IMR-90 (cell line): ENCODE measurements at places on chromosomes 11 and 22.

DNA sequence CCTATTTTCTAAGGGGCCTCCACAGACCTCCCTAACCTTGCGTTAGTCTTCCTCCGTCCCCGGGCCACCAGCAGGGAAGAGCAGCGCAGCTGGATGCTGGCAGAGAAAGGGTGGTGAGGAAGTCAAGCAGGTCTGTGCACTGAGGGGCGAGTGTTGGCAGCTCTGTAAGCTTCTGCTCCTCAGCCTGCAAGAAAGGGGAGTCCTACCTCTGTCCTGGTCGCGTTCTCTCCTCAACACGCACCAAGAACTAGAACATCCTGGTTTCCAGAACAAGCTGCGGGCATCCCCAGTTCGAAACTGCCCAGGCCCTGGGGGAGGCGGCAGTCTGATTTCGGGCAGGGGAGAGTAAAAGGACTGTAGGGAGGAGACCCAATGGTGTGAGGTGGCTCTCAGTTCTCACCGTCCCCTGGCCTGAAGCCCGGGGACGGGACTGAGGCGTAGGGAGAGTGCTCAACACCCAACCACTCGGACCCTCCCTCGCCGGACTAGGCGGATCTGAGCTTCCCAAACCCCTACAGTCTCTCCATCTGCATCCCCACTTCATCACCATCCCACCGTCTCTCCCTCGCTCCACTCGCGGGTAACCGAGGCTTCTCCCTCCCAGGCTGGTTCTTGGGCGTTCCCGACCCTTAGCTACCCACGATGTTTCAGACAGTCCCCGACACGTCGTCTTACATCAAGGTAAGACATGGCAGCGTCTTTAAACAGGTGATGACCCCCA, 7.7 kb upstream of the FLI1 start:
- H3K4me1 ChIP-seq: peaks cover 2% of the 10 kb centered on the region
- H3K27me3 ChIP-seq: peaks cover 98% of the 10 kb centered on the region
- no peaks in the 10 kb centered on the region for H3K36me3 ChIP-seq
- H3K27ac ChIP-seq: no peak overlapping the region
- no peak overlapping the region for H3K4me3 ChIP-seq
- DNase-seq: no peak

DNA sequence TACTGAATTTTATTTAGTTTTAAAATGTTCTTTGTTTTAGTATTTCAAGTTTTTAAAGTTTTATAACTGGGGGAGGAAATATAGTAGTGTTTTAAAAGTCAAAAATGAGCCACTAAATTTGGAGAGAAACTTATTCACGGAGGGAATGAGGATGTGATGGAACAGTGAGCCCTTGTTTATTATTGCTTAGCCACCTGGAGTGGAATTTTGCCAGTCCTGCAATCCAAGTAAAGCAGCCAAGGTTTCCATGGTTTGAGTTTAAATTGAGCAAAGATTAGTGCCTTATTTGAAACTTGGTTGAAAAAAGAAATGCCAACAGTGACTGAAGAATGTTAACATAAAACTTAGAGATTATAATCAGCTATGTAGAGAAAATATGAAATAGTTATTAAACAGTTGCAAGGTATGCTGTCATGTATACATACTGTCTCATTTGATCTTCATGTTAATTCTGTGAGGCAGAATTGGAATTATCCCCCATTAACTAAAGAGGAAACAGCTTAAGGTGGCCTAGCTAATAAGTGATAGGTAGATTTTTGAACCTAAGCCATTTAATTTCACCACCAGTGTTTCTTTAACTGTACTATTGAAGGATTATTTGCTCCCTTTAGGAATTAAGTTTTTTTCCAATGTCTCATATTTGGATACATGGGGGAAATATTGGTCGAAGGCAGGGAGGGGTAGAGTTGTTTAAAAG, 36.4 kb downstream of the SWAP70 start:
- no peak overlapping the region for H3K27ac ChIP-seq
- peaks cover 8% of the 10 kb centered on the region for H3K36me3 ChIP-seq
- no peak overlapping the region for H3K4me3 ChIP-seq
- DNase-seq: no peak
- no peaks in the 10 kb centered on the region for H3K27me3 ChIP-seq

- DNase-seq: no peak
- no peaks in the 10 kb centered on the region for H3K27me3 ChIP-seq
- no peaks in the 10 kb centered on the region for H3K36me3 ChIP-seq
- no peak overlapping the region; the same call in 1 of the 2 replicates for H3K27ac ChIP-seq
These were observed 164.6 kb downstream of the ETS1 start for GRCh38 chr11:128422576-128423370.

DNA sequence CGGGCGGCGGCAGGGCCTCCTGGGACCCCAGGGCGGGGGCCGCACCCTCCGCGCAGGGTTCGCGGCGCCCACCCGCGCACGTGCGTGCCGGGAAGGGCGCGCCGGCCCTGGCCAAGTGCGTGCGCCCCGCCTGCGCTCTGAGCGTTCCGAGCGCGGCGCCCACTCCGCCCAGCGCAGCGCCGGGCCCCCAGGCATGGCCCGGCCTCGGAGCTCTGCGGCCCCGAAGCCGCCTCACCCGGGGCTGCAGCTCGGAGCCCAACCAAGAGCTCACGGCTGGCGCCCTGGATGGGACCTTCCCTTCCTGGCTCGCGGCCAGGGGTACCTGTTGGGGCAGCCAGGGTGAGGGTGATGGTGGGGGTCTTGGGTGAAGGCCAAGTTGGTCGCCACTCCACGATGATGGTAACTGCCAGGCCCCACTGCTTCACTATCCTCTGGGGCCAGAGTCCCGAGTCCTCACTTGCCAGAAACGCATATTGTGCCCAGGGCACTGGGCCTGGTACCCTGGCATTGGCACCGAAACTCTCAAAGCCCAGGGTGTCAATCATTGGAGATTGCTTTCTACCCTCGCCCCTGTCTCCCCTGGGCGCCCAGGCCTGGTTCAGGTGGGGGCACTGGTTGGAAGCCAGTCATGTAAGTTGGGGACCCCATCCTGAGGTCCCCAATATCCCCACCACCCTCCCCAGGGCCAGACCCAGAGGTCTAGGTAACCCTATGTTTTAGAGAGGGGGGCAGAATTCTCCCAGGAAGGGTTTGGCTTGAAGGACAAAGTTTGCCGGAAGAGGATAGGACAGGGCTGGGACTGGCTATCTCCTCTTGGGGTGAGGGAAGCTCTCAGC, 882 bp downstream of the ANO1 start:
- DNase-seq: no peak
- H3K27ac ChIP-seq: no peak overlapping the region; the same call in 1 of the 2 replicates
- H3K27me3 ChIP-seq: no peaks in the 10 kb centered on the region; the same call in 1 of the 2 replicates
- H3K4me3 ChIP-seq: peak overlapping the region; percentile 48

DNA sequence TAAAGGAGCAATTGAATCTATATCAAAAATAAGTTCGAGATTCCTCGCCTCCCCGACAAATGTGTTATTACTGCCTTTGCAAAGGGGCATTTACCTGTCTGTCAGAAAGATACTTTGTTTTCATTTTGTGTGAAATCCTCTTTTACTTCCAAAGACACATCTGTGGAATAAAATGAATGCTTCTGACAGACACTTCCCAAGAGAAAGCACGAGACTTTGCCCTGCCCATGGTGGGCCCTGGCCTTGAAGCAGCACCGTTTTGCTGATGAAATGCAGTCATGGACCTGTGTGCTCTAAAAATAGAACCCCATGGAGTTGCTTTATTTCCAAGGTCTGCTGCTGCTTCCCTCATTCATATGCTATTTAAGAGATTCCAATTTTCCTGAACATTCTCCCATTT, 85.9 kb upstream of the USP47 start:
- peaks cover 67% of the 10 kb centered on the region for H3K27me3 ChIP-seq
- no peak overlapping the region for H3K27ac ChIP-seq
- no peak for DNase-seq
- H3K4me3 ChIP-seq: no peak overlapping the region

- H3K27ac ChIP-seq: no peak overlapping the region
- DNase-seq: no peak
- no peak overlapping the region for H3K4me3 ChIP-seq
- no peaks in the 10 kb centered on the region for H3K27me3 ChIP-seq
These were observed 248.1 kb downstream of the CNTN5 start for GRCh38 chr11:99268886-99269285.

DNA sequence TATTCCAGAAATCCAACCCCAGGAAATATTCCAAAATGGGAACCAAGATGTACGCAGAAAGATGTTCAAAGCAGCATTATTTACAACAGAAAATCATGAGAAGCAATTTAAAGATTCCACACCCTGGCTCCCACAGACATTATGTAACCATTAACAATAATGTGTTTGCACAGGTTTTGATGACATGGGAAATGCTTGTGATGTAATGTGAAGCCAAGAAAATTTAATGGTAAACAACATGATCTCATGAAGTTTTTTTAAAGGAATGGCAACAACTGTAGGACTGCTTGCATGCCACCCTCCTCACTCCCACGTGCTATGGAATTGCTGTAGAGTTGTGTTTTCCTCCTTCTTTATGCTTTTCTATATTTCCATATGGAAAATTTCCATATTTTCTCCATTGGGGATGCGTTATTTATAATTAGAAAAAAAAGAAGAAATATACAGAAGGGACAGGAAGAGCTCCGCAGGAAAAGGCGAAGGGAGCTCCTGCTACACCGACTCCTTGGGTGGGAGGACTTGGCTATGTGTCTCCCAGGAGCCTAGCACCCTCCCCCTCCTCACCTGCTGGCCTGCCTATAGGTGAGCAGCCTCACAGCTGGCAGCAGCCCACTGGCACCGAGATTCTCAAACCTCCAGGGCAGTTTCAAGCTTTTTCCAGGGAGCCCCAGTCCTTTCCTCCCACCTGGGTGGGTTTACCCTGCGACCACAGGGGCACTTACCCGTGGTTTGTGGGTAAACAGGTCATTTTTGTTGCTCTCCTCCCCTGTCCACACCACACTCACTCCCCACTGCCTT, 20.9 kb downstream of the LRFN4 start:
- H3K27ac ChIP-seq: no peak overlapping the region
- no peaks in the 10 kb centered on the region for H3K36me3 ChIP-seq
- peak; percentile 75 for DNase-seq
- H3K27me3 ChIP-seq: no peaks in the 10 kb centered on the region
- H3K4me1 ChIP-seq: peaks cover 32% of the 10 kb centered on the region

- no peak overlapping the region for H3K4me3 ChIP-seq
- peaks cover 22% of the 10 kb centered on the region; the same call in 1 of the 2 replicates for H3K4me1 ChIP-seq
- DNase-seq: peak; percentile 56
- H3K36me3 ChIP-seq: no peaks in the 10 kb centered on the region
These were observed 223.8 kb downstream of the BLID start for GRCh38 chr11:121892131-121892681.

- H3K4me1 ChIP-seq: peaks cover 13% of the 10 kb centered on the region
- H3K4me3 ChIP-seq: no peak overlapping the region
- no peaks in the 10 kb centered on the region for H3K27me3 ChIP-seq
- peaks cover 4% of the 10 kb centered on the region; the same call in 1 of the 2 replicates for H3K36me3 ChIP-seq
- H3K27ac ChIP-seq: no peak overlapping the region
These were observed 65.9 kb downstream of the BLID start for GRCh38 chr11:122050021-122050690.

DNA sequence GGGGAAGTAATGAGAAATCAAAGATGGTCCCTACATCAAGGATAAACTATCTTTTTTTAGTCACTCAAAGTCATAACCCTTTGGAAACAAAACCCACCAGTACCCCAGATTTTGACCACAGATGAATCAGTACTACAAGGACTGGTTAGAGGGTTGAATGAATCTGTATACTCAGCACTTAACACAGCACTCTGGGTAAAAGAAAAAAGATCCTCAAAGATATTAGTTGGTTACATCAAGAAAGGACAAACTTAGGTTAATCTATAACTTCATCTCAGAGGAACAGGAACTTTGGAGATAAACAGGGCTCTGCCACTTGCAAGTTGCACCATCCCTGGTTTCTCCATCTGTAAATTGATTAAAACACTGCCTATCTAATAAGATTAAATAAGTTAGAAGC, 18.8 kb downstream of the SC5D start:
- H3K36me3 ChIP-seq: peaks cover 4% of the 10 kb centered on the region
- no peaks in the 10 kb centered on the region for H3K4me1 ChIP-seq
- no peak overlapping the region for H3K4me3 ChIP-seq
- H3K27ac ChIP-seq: no peak overlapping the region

DNA sequence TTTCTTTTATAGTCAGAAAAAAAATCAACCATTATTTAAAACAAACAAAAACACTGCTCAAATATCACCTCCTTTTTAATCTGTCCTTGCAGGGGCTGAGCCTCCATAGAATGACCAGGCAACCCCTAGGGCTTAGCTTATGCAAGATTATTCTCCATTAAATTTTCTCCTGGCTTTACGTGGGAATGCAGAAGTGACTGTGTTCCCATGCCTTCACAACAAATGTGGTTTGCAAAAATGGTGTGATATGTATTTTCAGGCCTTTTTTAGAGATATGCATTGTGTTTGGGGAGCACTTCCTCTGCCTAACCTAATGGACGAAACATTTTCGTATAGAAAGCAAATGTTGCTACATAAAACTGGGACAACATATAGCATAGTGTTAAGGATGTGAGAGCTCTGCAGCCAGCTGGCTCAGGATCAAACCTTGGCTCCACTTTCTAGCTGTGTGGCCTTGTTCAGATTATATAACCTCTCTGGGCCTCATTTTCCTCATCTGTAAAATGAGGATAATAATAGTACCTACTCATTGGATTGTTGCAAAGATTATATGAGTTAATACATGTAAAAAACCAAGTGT, 82.6 kb downstream of the PARVA start:
- no peak overlapping the region for H3K4me3 ChIP-seq
- peak; percentile 27 for DNase-seq
- no peaks in the 10 kb centered on the region for H3K27me3 ChIP-seq
- H3K4me1 ChIP-seq: peaks cover 35% of the 10 kb centered on the region
- H3K36me3 ChIP-seq: peaks cover 5% of the 10 kb centered on the region; the same call in 1 of the 2 replicates
- no peak overlapping the region for H3K27ac ChIP-seq

DNA sequence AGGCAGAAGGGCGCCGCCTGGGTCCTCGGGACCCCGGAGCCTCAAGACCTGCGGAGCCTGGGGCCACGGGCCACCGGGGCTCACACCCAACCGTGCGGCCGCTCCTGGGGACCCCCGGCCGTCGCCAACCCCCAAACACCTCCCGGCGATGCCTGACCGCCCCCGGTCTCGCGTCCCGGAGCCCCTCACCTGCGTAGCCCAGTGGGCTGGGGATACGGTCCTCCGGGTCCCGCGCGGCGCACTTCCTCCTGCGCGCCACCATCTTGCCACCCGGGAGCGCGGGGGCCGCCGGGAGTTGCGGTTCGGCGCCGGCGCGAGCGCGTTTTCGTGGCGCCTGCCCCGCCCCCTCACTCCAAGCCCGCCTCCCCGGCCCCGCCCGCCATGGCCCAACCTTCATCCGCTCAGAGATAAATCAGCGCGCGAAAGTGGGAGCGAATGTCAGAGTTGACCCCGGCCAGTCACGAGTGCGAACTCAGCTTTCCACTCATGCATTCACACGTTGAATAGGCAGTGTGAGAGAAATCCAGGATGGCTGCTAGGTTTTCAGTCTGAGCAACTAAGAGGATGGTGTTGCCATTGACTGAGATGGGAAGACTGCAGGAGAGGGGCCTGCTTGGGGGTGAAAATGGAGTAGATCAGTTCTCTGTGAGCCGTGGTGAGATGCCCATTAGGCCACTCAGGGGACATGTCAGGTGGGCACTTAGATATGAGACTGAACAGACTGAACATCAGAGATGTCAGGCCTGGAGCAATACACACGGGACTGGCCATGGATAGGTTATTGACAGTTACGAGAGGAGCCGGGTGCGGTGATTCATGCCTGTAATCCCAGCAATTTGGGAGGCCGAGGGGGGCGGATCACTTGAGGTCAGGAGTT, at the start of gene RRP7A:
TSS of gene RRP7A (minus strand) at position 272 of the 877 bp plus-strand sequence. CDS start at position 262, 10 bp downstream.
- H3K4me3 ChIP-seq: peak within 1 kb of the TSS; percentile 99
- peaks cover 3% of the 10 kb centered on the region for H3K4me1 ChIP-seq
- peak within 1 kb of the TSS; percentile 86 for H3K27ac ChIP-seq
- H3K27me3 ChIP-seq: no peaks in the 10 kb centered on the region; the same call in 1 of the 2 replicates
- peak; percentile 54 for DNase-seq

- H3K36me3 ChIP-seq: no peaks in the 10 kb centered on the region
- H3K4me1 ChIP-seq: no peaks in the 10 kb centered on the region
- H3K27me3 ChIP-seq: no peaks in the 10 kb centered on the region
- no peak for DNase-seq
These were observed 353.5 kb upstream of the B3GAT1 start for GRCh38 chr11:134765565-134765964.
